ENCODE measurements at places on chromosomes 2 and 18.

DNA sequence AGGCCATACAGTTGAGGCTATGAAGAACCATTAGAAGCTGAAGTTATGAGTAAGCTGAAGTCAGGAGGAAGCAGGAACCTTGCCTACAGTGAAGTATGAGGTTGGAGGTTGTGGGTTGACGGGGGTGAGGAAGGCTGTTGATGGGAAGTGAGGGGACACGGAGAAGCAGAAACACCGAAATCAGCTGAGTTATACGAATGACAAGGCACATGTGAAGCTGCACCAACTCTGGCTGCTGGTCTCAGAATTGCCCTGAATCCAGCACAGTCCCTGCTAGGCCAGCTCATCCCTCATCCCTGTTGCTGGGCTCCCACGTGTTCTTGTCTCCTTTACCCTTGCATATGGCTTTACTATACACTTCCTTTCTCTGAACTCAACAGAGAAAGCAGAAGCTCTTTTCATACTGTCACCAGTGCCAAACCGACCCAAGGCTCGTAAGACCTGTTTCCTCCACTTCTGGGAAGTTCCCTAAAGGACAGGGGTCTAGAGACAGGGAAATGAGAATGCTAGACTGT, 9.2 kb upstream of the TMEM247 start:
- no peak for DNase-seq

DNA sequence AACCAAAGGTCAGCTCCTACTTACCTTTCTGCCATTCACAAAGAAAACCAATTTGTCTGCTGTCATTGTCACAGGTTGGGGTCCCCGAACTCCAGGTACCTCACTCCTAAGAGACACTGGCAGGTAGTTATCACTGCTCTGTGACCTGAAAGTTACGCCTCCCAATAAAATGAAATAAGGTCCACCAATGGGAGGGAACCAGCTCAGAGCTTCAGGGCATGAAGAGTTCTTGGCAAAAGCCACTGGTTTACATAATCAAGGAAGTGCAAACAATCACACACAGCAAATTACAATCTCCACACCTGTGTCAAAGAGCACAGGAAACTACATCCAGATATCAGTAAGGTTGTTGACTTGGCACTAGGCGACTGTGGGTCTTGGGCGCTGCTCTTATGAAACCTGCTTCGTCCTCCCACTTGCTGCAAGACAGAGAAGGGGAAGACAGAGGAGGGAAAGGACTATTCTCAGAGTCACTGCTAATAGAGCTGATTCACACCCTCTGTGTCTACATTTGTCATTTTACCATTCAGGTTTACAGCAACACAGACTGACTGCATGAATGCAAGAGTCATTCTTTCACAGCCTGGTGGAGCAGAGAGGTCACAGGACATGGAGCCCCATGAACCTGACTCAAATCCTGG, at the start of gene XDH:
Gene XDH, minus strand, starts transcription at position 142 of the 641 bp plus-strand sequence. Its CDS starts 76 bp downstream, at position 66.
- no peak for DNase-seq

DNA sequence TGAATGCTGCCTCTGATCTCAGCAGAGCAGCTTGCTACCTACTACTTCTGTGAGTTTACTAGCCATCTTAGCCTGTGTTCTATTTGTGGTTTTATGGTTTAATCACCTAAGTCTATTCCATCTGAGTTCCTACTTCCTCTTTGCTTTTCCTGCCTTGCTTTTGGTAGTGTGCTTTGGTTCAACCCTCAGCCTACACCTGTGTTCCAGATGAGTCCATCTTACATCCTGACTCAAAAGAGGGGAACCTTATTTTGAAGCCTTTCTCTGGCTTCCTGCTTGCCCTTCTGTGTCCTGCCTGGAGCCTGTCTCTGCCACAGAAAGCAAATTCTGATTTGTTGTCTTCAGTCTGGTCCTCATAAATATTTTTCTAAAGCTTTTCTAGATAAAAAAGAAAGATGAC, 530.3 kb upstream of the MEX3C start:
- no peak for DNase-seq

DNA sequence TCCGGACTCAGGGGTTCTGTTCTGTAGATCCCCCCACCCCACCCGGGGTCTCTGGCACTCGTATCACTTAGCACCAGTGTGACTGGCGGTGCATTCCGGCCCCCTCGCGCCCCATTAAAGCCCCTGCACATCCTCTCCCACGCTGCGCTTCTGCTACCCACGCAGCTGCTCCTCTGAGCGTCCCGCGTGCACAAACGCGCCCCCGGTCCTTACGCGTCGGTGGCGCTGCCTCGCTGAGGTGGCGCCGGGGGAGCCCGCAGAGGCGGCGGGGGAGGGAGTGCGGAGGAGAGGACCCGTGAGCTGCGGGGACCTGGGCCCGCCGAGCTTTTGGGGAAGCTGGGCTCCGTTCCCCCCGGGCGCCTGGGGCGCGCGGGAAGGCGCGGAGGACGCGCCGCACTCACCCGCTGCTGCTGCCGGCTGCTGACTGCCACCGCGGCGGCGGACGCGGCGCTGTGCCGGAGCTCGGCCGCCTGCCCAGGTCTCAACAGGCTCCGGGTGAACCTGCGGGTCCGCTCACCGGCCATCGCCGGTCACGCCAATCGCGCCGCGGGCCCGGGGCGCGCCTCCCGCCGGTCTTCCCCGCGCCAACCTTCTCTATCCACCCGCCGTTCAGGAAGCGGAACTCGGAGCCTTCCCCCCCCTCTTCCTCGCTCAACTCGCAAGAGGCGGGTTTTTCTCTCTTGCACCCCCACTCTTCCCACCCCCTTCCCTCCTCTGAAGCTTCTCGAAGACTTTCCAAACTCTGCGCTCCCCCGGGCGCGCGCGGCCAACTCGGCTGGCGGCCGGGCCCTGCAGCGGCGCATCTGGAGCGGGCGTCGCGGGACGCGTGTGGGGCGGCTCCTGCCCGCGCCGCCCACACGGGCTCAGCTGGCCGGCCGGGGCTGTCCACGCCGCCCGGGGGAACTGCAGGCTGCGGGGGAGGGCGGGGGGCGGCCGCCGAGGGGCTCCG, at the start of gene DOCK10:
Gene DOCK10, minus strand, starts transcription at position 618 of the 949 bp plus-strand sequence. Its CDS starts 94 bp downstream, at position 524.
- DNase-seq, result peak; percentile 46

DNA sequence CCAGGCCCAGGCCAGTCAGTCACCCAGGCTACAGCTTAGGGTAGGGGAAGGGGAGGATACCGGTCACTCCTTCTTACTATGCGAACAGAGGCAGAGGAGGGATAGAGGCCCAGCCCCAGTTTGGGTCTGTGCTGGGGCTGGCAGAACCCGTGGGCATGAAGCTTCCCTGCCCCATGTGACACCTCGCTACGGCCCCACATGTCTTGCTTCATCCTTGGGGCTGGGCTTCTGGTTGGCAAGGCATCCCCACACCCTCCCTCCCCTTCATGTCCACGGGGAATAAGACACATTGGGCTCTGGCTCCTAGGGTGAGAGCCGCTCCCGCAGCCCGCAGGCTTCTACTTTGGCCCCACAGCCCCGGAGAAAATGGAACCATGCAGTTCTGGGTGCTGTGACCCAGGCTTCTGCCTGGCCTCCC, 32.4 kb downstream of the HS1BP3 start:
- no peak for DNase-seq

- DNase-seq, result no peak
Measured at GRCh38 chr2:236359426-236360045, 95.3 kb upstream of the ASB18 start.

- DNase-seq, result no peak
Measured at GRCh38 chr18:11145413-11146191, 3.8 kb downstream of the PIEZO2 start.

- no peak for DNase-seq
Measured at GRCh38 chr18:45611943-45612342, 3.3 kb upstream of the SLC14A2 start.

DNA sequence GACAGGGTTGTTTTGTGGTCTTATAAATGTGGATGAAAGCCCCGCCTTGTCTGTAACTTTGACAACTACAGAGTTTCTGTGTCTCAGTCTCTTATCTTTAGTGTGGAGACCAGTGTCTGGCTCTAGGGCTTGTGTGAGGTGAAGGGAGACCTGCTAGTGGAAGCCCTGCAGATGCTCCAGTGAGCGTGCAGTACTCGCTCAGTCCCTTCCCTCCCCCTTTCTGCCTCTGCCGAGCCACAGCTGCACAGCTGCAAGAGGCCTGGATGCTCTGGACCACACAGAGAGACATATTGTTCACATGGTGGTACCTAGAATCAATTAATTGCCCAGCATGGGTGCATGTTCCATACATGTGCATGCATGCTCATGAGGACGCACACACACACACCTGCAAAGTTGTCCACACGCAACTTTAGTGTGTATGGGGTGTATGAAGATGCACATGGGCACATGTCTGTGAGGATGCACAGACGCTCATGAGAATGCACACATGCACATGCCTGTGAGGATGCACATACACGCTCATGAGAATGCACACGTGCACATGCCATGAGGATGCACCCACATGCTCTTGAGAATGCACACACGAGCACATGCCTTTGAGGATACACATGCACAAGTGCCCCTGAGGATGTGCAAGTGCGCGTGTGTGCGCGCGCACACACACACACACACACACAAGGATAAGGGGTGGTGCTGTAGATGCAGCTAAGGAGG, 282.1 kb upstream of the HS6ST1 start:
- DNase-seq, result no peak

DNA sequence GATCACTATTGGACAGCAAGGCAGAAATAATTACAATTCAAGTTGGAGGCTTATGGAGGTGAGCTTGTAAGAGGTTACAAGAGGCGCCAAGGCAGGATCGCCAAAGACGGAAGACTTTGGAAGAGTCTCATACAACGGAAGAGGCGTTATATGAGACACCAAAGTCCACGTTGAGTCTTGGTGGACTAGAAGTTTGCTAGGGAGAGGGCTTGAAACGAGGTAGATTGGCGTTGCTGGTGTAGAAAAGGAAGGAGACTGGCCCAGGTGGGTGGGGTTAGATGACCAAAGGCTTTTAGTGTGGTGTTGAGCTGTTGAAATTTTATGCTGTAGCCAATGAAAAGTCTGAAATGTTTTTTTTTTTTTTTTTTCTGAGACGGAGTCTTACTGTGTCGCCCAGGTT, 1.4 kb downstream of the MSH2 start:
- DNase-seq, result no peak

GRCh38 chr2:6885551-6885950, 8.0 kb downstream of the RSAD2 start:
- no peak for DNase-seq

DNA sequence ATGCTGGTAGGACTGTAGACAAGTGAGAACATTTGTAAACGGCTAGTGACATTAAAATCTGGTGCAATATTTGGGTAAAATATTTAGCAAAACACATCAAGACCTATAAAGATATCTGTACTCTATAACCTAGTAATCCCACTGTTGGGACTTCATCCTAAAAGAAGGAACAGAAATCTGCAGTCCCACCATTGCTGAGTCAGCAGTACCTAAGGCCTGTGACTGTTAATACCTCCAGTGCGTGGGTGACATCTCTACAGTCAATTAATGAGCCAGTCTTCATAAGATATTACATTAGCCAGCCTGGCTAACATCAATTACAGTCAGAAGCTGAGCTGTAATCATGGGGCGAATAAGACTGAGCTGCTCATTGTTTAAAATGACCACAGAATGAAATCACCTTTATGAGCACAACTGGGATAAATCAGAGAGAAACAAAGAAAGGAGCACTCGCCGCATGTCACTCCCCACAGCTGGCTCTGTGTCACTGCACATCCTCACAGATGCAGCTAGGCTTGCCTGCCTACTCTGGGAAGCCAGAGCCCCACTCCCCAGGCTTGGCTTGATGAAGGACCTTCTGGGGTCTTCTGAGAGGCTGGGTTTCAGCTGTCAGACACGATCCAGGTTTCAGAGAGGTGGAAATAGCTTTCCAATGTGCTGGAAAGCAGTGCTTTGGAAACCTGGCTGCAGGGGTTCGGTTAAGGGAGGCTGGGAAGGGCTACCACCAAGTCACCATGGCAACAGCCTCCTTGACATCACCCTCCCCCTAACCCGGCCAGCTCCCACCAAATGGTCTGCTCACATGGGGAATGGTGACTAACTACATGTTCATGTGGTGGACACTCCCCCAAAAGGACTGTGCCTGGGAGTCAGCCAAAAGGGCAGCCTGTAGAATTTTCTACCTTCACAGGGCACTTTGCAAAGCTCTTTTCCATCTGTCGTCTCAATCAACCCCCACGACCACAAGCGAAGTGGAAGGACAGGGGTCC, 145.0 kb downstream of the ZBTB7C start:
- DNase-seq, result no peak

- DNase-seq, result no peak
Measured at GRCh38 chr2:231110551-231110950, 14.3 kb downstream of the HTR2B start.

DNA sequence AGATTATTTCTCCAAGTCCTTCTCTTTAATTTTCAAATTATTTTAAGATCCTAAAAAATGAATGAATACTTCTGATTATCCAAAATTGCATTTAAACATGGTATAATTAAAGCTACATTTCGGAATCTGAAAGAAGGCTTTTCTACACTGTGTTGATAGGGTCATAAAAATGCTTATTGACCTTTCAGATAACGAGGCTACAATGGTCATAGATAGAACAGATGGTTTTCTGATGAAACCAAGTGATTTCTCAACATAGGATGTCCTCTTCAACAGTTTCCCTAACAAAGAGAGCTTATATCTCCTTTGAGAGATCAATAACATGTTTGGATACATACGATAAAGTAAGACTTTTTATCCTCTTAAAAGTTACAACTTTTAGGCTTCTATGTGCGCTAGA, 201.1 kb downstream of the PTH2R start:
- DNase-seq, result no peak

DNA sequence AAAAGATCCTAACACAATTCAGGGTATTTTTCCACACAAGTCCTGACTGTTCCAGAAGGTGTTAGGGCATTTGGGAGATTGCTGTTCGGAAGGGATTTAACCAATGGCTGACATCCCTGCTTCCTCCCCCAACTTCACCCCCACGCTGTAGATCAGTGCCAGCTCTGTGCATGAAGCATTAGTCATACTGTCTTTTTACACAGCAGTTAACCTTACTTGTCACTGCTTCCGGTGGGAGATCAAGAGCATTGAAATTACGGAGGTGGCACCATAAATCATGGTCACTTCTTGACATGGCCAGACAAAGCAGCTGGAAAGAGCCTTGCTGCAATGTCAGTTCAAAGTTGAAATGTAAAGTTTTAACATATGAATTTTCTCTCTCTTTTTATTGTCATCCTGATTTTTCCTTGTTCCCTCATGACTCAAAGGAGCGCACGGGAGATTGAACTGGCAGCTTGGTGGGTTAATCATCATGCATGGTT, 70.2 kb downstream of the HRH4 start:
- DNase-seq, result no peak

DNA sequence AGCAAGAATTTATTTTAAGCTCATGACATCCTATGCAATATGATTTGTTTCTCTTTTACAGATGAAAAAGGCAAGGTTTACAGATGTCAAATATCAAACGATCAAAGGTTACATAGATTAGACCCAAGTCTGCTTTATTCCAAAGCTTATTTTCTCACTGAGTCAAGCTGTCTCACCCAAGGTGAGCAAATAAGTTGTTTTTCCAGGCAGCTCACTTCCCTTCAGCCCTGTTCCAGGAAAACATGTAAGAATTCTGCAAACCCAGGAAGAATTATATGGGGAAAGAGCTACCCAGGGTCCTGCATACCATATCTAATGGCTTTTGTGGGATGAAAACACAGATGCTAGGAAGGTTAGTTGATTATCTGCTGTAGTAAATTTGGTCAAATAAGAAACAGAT, 57.7 kb upstream of the SCN9A start:
- DNase-seq, result no peak

GRCh38 chr2:11930211-11930761, 183.9 kb downstream of the LPIN1 start:
- DNase-seq, result no peak

GRCh38 chr18:79754022-79754761, 43.5 kb upstream of the KCNG2 start:
- no peak for DNase-seq
